ENCODE measurements at places on chromosomes 5 and 9.
A peak's percentile ranks its signal among the peaks of the same experiment; 100 is the strongest.

DNA sequence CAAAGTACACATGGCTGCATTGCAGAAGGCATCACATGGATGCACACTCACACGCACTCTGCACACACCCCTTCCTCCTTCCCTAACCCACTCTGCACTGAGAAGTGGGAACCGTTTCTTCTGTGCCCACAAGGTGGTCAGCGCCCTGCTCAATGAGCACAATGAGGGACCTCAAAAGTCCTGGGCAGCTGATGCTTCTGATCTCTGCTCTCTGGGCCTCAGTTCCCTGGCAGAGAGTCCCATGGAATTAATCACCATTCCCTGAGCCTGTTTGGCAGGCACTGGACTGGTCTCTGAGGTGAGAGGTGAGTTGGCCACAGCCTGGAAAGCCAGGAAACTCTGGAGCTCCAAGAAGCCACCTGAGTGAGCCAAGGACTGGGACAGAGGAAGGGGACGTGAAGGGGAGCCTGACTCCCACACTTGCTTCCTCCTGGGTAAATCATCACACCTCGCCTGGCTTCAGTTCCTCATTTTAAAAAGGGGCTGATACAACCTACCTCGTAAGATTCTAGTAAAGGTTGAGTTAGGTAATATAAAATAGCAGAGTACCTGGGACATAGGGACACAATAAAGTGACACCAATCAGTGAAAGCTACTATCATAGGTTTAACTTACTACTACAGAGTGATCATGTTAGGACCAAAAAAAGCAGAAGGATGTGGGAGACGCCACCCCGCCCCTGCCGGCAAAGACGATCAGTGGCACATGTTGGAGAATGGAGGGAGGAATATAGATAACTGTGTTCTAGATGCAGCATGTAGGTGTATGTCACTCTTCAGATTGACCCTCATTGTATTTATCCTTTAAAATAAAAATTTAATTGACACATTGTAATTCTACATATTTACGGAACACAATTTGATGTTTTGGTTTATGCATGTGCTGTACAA lies 21.1 kb upstream of the IGFBPL1 start:
- no peak for DNase-seq

DNA sequence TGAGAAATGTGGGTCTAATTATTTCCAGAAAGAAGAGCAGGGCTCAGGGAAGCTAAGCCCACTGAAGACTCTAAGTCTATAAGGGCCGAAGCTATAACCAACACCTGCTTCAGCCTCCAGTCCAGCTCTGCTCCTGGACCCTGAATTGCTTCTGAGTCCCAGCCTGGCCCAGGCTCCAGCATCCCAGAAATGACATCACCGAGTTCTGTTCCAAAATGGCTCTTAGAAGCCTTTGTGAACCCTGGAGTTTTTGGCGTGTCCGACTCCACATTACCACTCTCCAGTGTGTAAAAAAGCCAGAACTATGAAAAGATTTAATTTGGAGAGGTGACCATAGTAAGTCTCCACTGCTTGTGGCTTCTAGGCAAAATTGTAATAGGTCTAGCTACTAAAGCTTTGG lies 289.9 kb downstream of the SLIT3 start:
- no peak for DNase-seq

GRCh38 chr5:68200288-68200687 lies 15.3 kb upstream of the PIK3R1 start:
- DNase-seq, result no peak

DNA sequence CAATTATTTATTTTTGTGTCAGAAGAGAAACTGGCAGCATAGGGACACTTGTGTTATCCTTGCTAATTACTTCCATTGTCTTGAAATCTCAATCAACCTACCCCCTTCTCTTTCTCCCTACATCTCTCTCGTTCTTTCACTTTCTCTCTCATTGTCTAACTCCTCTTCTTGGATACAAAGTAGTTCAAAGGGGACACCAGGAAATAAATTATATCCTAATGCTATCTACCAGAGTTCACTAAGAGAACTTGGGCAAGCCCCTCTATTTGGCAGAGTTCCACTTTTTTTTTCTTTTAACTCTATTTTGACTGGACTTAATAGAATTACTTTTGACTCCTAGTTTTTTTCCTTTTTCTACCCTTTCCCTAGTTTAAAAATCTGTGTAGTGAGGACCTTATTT lies 102.2 kb downstream of the MEF2C start:
- DNase-seq, result no peak

DNA sequence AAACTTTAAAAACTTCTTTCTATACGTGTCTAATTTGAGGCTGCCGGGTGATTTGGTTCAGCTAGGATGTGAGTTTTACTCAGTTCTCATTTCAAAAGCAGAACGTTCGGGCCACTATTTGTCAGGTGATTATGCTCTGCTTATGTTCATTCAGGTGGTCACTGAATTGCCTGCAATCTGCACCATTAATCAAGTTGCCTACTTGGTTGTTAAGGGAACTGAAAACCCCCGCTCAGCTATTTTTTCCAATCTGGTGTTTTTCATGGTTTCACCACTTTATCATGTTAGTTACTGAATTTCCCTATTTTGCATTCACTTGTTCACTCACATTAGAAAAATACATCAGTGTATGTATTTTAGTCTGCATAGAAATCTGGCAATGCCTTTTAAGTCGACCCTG lies 523.0 kb downstream of the CSNK1G3 start:
- no peak for DNase-seq

- DNase-seq, result peak; percentile 0
These were observed 409.3 kb upstream of the SLC24A2 start for GRCh38 chr9:20197976-20198685.

GRCh38 chr9:26658476-26658875 lies 234.1 kb downstream of the CAAP1 start:
- DNase-seq, result no peak

GRCh38 chr9:81224166-81225081 lies 464.9 kb downstream of the TLE1 start:
- DNase-seq, result no peak

DNA sequence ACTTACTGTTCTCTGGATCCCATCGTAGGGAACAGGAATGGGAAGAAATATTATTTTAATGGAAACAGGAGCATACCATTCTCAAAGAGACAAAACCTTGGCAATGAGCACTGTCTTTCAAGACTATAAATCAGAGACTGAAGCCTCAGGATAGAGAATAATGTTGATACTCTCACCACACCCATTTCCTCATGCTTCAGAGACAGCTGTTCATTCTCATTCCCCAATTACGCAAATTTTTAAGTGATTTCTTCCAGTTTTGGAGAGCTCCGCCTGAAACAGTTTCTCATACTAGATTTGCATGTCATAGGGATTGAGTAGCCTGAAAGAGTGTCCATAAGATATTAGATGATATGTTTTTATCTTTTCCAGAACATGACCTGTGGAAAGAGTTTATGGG lies 290.5 kb upstream of the RASA1 start:
- DNase-seq, result peak; percentile 11

DNA sequence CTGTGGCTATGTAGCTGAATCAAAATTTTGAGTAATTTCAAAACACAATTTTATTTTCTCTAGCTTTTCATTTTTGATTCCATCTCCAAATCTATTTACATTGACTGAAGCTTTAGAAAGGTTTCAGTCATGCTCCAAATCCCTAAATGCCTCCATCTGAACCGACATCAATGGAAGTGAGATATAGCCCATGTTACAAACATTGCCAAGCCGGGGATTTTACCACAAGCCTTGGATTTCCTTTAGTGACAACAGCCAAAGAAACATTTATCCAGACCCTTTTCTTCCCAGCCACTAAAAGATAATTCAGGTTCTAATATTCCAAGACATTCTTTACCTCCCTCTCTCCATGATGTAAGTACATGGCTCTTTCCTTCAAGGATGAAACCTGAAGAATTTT lies 1087.7 kb upstream of the SEMA6A start:
- DNase-seq, result no peak

- no peak for DNase-seq
These were observed 11.5 kb upstream of the TGFBR1 start for GRCh38 chr9:99093492-99093791.

DNA sequence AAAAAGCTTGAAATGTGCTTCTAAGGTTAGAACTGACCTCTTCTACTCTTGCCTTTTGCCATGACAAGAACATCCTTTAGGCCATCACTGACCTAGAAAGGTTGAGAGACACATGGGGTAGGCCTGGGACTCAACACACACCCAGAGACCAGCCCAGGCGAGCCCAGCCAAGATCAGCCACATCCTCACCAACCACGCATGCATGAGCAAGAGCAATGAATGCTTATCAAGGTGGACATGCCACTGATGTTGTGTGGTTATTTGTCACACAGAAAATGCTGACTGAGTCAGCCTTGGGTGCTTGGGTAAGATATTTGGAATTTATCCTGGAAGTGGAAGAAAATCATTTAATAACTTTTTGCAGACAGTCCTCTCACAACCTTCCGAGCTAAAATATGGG lies 39.4 kb downstream of the SMIM23 start:
- no peak for DNase-seq

GRCh38 chr5:16894236-16895057 lies 41.6 kb downstream of the MYO10 start:
- peak; percentile 93 for DNase-seq

- no peak for DNase-seq
These were observed 244.5 kb downstream of the ZSWIM6 start for GRCh38 chr5:61576556-61576955.

DNA sequence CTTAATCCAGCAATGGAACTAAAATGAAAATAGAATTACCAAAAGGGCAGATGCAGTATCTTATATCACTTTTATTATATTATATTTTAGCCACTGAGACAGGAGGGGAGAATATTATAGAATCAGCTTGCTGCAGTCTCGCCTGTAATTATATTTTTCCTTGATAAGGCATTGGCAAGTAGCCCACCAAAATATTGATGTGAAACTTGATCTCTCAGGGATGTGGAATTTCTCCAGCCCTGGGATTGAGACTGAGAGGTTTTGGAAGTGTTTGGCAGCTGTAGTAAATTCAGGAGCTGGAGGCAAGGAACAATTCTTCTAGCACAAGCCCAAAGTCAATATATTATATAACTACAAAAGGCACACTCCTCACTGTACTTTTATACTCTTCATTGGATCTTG lies 142.1 kb upstream of the ADAMTSL1 start:
- DNase-seq, result peak; percentile 69

- DNase-seq, result peak; percentile 97
These were observed 10.3 kb upstream of the DOCK2 start for GRCh38 chr5:169626779-169627178.

GRCh38 chr5:122713041-122713440 lies 61.8 kb upstream of the SNX2 start:
- DNase-seq, result no peak

GRCh38 chr5:131266370-131267060 lies 2.7 kb downstream of the CDC42SE2 start:
- no peak for DNase-seq

DNA sequence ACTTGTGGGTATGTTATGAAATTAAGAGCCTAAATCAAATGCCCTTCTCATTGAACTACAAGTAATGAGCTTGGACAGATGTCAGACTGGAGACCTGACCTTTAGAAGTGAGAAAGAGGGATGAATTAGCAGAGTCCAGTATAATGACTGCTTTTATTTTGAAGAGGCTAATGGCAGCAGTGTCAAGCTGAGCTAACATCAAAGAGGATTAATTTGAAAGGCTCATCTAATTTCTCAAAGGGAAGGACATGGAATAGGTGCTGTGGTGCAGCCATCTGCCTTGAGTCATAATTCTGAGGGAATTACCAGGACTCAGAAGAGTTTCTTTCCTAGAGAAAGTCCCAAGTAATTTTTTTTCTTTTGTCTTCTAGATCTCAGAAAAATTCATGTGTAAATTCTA lies 57.6 kb downstream of the FAM81B start:
- no peak for DNase-seq

DNA sequence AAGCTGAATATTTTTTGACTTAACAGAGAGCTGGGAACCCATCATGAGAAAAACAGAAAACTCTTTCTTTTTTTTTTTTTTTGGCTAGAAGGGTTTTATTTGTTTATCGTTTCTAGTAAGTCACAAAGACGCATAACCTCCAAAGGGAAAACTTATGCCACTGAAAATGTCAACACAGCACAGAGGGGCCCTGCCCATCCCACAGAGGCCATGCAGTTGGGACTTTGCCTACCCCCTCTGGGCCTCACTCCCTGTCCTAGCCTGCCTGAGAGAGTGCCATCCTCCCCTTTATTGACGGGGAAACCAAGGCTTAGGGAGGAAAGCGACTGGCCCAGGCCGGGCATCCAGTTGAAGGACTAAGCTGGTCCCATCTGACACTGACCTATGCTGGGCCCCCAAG lies 74.7 kb downstream of the VAV2 start:
- DNase-seq, result no peak

DNA sequence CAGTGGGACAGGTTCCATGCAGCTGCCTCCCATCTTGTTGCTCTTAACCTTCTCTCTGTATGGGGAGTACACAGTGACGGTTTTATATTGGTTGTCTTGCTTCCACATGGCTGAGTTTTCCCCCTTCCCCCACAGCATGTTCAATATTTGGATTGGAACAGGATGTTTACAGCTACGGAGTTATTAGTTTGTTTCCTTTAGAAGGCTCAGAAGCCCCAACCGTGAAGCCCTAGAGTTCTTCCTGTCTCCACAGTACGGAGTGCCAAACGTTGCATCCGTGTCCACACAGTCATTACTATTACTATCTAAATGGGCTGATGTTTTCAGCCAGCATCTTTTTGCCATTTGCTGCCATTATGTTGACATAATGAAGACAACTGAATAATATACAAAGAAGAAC lies 277.5 kb downstream of the MARCHF11 start:
- no peak for DNase-seq

GRCh38 chr9:2290382-2290781 lies 275.2 kb downstream of the SMARCA2 start:
- no peak for DNase-seq

DNA sequence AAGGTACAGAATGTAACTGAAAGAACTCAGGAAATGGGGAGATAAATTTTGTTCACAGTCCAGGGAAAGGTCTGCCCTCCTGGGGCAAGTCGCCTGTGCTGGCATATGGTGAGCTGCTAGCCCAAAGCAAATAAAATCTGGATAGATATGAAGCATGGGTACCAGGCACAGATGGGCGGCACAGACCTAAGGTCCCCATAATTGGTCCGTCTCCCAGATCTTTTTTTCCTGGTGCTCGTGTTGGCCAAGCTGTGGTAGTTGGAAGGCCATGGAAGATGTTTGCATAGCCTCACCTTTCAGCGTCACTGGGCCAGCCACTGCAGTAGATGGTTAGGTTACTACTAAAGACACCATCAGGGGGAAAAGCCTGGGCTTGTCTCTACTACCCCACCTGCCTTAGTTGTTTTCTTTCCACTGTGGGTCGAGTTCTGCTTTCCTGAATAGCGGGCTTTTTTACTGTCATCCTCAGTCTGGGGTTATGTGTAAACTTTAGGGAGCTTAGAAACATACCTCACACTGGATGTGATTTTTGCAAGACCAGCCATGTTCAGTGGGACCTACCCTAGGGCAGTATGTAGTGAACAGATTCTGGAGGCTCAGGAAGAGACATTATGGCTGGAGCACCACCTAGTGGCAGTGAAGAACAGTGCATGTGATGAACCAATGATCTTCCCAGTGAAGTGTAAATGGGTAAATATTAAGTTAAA lies 24.2 kb upstream of the GLRX start:
- DNase-seq, result peak; percentile 79
